ENCODE measurements at places on chromosomes 12 and 14.

DNA sequence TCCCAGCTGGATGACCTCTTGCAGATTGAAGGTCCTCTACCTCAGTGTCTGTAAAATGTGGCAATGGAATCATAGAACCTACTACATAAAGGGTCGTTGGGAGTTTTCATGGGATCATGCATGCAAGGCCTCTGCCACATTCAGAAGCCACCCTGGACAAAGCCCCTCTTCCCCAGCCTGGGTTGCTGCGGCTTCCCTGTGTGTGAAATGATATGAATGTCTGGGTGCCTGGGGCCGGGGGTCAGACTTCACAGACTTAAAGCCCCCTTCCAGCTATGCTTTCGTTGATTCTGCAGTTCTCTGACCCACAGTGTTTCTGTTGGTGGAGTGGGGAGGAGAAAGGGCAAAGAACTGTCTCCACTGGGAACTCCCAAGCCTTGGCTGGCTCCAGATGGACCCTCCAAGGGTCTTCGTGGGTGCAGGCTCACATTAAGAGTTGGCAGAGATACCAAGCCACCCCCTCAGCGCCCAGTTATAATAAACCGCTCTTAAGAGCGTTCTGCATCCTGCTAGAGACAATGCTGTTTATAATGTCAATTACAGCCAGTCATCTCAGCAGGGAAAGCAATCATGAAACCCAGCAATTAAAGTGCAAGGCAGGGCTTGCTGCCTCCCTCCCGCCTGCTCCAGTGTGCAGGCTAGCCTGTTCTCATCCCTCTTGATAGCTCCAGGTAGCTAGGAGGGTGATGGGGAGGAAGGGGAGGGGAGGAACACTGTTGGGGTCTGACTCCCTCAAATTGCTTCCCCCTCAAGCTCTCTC lies 210.9 kb upstream of the FKBP4 start:
- DNase-seq = no peak

DNA sequence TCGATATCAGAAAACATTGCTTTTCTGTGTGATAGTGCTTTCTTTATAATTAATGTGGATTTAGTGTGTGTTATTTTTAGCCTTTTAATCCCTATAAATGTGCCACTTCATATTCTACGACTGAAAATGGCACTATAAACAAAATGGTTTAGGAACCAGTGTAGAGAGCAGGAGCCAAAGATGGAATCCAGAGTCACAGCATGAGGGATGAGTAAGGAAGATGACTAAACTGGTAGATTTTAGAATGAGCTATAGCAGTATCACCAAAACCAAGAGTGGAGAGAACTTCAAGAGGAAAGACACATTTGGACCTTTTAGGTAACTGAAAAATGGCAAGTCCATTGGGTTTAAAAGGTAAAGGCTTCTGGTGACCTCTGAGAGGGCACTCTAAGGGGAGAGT lies 887.2 kb downstream of the NRXN3 start:
- DNase-seq = no peak

DNA sequence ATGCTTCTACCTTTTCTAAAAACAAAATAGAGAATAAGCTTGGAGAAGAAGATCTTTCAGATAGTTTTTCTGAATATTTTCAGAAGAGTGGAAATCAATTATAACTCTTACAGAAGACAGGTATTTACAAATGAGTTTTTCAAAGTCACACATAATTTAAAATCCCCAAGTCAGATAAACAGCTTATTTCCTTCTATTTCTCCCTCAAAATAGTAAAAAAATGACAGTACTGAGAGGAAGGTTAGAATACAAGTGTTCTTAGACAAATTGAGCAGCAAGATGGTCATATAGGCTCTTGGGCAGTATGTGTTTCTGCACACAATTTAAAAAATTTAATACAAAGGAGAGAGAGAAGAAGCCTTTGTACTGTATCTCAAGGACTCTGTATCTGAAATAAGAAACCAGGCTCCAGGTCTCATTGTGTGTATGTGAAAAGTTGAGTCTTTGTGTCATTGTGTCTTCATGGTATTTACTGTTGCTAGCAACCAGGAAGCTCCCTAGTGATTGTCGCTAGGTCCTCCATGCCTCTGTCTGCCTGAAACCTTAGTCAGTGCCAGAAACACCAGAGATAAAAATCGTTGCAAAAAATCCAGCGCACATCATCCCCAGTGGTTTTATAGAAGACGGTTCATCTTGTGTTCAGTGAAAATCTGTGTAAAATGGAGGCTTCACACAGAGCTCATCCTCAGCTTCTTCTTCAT lies 12.9 kb upstream of the TUBA1A start:
- no peak for DNase-seq

- DNase-seq = no peak
These were observed 117.5 kb downstream of the ANO2 start for GRCh38 chr12:5827591-5827990.

- DNase-seq = no peak
These were observed 36.2 kb upstream of the FZD10 start for GRCh38 chr12:130126023-130126432.

DNA sequence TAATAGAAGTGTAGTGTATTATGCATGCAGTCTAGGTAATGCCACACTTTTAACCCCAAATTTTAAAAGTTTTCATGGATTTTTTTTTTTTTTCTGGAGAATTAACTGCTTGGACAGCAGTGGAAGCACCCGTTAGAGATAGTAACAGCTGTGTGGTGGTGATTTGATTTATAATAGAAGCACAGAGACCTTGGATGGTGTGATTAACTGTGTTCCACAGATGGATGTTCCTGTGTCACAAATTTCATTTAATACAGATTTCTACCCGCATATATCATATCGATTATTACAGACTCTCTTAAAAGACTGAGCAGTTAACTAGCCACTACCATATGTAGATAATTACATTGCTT lies 47.0 kb downstream of the IFT81 start:
- DNase-seq = no peak
